ENCODE measurements at places on chromosomes 1 and 21.

- DNase-seq, result no peak
These were observed 17.5 kb downstream of the LRRIQ3 start for GRCh38 chr1:74180490-74180889.

DNA sequence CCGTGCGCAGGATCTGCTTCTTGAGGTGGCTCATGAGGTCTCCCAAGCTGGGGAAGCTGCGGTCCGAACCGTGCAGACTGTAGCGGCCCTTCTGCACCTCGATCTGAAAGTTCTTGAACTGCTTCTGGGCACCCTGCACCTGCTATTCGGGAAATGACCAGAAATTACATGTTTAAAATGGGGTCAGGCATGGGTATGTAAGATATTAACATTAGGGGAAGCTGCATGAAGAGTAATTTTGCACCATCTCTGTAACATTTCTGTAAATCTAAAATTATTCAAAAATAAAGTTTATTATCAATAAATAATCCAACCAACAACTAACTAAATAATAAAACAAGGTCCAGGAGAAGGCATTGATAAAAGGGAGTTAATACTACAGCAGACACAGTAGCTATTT lies 110.7 kb downstream of the RAVER2 start:
- no peak for DNase-seq

DNA sequence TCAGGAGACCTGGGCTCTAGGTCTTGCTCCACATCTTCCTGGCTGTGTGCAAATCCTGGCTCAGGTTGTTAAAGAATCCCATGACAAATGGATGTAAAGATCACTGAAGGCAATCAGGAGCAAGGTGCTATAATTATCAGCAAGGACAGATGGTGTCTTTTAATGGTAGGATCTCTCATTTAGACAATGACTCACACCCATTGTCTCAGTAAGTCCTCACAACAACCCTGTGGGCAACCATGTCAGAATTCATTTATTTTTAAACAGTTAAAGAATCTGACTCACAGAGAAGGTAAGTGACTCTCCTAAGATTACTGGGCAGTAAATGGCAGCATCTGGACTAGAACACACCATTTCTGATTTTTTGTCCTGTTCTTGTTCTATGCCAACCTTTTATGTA lies 32.8 kb downstream of the RNASEL start:
- DNase-seq, result no peak

DNA sequence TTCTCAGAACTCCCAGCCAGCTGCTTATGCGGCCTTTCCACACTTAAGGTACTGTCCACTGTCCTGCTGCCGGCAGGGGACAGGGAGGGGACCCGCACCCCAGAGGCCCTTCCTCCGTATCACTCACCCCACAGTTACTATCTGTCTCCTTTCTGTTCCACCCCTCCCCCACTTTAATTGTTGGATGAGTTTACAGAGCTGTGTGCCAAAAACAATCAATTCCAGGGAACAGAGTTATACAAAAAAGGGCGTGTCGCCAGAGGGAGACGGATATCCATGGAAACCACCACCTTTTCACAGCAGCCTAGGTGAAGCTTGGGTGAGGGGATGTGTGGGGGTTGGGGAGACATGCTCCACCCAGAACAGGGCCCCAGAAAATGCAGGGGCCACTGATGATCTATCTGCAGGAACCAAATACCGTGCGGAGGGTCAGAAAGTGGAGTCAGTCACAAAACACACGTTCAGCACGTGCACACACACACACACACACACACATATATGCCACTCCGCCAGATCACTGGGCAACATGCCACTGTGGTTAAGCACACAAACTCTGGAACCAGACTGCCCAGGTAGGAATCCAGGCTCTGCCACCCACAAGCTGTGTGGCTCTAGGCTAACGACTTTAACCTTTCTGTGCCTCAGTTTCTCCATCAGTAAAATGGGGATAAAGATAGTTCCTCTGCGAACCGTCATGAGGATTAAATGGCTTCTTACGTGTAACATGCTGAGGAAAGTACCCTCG lies 30.5 kb downstream of the CASZ1 start:
- no peak for DNase-seq

DNA sequence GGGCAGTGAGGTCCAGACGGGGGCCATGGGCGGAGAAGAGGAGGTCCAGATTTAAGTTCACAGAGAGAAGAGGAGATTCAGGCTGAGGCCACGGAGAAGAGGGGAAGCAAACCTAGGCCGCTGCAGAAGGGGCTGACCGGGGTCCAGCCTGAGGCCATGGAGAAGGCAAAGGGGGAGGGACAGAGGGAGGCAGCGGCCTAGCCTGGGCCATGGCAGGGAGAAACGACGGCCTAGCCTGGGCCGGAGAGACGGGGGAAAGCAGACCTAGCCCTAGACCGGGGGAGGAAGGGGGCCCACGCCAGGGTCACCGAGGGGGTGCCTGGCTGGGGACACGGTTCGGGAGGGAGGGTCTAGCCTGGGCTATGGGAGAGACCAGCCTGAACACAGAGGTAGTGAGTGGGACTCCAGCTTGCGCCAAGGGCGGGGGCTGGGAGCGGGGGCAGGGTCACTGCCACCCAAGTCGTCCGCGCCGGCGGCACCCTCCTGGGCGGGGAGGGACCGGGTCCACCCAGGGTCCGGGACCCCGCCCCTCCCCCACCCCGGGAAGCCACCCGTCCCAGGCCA lies 459 bp downstream of the CAPZB start:
- no peak for DNase-seq

DNA sequence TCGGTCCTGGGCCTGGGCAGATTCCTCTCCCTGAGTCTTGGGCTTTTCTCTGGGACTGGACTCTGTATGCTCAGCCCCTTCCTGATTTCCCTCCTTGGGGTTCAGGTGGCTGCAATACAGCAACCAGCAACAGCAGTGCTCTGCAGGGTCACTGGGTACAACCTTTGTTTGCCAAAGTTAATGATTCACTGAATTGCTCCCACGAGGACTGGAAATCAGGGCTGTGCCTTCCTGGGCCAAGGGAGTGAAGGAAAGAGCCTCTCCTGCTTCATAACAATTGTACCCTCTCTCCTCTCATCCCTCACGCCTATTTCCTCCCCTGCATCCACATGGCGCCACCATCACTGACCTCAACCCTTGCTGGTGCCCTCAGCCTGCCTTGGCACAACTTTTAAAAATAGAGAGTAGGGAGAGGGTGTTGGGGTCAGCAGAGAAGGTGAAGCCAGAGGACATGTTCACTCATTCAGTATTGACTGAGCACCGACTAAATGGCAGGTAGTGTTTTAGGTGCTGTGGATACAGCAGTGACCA lies 52.8 kb upstream of the GOLT1A start:
- no peak for DNase-seq

- DNase-seq, result no peak
These were observed 19.9 kb upstream of the ADGRL2 start for GRCh38 chr1:81780705-81781454.

DNA sequence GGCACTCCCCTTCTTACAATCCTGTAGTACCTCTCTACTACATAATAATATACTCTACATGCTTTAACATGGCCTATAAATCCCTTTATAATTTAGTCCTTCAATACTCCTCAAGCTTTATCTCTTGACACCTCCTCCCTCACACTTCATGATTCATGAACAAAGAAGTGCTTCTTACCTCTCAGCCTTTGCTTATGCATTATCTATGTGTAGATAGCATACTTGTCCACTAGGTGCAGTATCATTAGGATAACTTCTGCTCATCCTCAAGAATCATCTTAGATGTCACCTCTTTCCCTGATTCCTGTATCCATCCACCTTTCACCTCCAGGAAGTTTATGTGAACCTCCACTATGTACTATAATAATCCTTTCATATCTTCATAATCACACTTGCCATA lies 74.4 kb downstream of the COL24A1 start:
- DNase-seq, result no peak

DNA sequence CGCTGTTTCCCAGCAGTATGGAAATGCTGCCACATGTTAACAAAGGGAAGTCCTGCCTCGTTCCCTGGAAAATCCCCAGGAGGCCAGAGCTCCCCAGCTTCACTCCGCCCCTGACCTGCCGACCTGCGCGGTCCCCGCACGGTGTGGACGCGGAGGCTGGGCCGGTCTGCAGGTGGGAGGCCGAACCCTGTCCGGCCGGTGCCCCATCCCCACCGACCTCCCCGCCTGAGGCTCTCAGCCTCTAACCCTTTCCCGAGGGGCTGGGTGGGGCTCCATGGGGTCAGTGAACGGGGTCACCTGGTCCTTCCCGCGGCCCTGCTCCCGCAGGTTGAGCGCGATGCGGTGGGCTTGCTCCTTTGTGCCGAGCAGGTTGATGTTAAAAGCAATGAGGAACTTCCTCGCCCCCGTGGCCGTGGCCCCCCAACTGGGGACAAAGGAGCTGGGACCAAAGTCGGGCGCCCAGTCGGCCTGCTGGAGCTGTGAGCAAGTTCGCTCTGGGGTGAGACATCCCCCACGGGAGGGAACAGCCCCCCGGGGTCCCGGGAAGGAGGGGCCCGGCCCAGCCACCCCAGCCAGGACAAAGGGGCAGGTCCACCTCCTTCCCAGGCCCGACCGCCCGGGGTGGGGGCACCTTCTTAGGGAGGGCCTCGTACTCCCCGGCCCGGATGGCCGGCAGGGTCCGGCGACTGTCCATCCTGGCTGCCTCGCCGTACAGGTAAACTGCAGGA lies 4.0 kb downstream of the FTCD start:
- no peak for DNase-seq

- DNase-seq, result no peak
These were observed 3.1 kb upstream of the ZNF697 start for GRCh38 chr1:119651133-119651532.

GRCh38 chr21:32089766-32090165 lies 189.1 kb downstream of the MIS18A start:
- no peak for DNase-seq

DNA sequence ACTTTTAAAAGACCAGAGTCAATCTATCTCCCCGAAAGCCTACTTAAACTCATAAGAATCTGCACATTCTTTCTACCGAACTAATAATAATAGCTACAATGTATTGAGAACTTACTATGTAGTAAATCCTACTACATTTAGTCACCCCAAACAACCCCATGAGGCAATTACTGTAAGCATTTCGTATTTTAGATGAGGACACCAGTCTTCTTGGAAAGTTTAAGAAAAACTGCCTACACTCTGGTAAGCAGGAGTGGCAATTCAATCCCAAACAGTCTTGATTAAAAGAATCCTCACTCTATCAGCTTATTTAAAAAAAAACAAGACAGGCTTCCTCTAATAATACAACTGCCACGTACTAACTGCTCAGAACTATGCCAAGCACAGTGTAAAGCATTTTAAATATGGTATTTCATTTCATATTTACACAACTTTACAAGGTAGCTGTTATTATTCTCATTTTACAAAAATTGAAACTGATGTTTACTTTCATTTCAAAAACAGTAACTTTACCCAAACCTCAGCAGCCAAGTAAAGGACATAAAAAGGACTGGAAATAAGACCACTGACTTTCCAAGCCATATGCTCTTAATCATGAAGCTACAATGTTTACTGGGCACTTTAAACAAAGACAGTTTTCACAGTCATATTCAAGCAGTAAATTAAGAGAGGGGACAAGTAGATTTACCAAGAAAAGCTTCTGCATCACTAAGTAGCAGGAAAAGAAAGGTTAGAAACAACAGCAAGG lies 13.9 kb downstream of the ARID4B start:
- no peak for DNase-seq

GRCh38 chr21:24183077-24183476 lies 1424.2 kb downstream of the MRPL39 start:
- no peak for DNase-seq

GRCh38 chr1:224235813-224236493 lies 52.9 kb downstream of the DEGS1 start:
- no peak for DNase-seq

Data from NCI-H1436 (cell line).